ENCODE measurements at places on chromosomes 5 and 9.
A peak's percentile ranks its signal among the peaks of the same experiment; 100 is the strongest.

DNA sequence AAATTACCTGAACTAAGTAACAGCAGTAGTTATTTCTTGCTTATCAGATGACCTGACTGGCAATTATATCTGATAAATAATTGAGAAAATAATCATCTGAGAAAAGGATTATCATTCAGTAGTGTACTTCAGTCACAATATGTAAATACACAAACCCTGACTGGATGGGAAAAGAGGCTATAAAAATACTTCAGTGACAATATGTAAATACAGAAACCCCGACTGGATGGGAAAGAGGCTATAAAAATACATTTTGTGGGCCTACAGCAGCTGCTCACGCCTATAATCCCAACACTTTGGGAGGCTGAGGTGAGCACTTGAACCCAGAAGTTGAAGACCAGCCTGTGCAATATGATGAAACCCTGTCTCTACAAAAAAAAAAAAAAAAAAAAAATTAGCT lies 11.1 kb downstream of the UBAP2 start:
- DNase-seq = no peak

DNA sequence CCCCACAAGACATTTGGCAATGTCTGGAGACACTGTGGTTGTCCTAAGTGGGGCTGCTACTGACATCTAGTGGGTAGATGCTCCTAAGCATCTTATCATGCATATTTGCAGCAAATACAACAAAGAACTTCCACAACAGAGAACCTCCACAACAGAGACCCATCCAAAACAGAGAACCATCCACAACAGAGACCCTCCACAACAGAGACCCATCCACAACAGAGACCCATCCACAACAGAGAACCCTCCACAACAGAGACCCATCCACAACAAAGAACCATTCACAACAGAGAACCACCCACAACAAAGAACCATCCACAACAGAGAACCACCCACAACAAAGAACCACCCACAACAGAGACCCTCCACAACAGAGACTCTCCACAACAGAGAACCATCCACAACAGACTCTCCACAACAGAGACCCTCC lies 32.8 kb downstream of the ARPC5L start:
- peak; percentile 48 for DNase-seq

GRCh38 chr5:72501488-72501887 lies 5.7 kb downstream of the ZNF366 start:
- DNase-seq = no peak

DNA sequence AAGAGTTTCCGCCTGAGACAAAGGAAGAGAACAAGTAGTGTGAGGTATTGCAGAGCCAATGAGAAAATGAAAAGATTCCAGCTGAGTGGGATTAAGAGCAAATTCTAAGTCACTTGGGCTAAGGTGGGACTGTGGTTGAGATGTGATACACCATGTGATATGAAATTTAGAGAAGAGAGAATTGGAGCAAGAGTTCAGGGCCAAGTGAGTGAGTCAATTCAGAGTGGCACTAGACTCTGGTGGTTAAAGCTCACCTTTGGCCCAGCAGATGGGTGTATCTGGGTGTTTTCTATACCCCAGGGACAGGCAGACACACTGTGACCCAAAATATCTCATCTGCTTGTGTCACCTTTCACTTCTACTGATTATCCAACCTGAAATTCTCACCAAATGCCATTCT lies 368.1 kb downstream of the KCNN2 start:
- DNase-seq = no peak

DNA sequence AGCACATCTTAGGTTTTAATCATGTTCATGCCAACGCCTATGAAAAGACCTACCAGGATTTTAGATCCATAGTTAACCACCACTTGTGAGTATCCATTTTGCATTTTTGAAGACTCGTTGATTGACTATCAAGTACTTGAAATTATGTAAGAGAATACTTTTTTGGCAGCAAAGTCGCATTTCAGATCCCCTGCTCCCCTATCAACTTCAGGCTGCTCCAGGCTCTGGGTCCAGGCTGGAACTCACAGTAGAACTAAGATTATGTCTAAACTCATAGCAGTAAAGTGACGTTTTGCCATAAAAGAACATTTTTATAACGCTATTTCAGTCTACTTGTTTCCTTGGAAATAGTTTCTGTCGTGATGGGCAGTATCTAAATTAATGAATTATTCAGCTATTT lies 267.7 kb downstream of the FANCC start:
- DNase-seq = no peak

GRCh38 chr5:150293091-150293941 lies 3.7 kb upstream of the CAMK2A start:
- DNase-seq = peak; percentile 16

GRCh38 chr5:60576425-60576824 lies 123.5 kb downstream of the DEPDC1B start:
- no peak for DNase-seq

GRCh38 chr9:17631396-17631795 lies 52.5 kb downstream of the SH3GL2 start:
- no peak for DNase-seq

GRCh38 chr9:132610661-132611060 lies 28.3 kb downstream of the BARHL1 start:
- DNase-seq = no peak

DNA sequence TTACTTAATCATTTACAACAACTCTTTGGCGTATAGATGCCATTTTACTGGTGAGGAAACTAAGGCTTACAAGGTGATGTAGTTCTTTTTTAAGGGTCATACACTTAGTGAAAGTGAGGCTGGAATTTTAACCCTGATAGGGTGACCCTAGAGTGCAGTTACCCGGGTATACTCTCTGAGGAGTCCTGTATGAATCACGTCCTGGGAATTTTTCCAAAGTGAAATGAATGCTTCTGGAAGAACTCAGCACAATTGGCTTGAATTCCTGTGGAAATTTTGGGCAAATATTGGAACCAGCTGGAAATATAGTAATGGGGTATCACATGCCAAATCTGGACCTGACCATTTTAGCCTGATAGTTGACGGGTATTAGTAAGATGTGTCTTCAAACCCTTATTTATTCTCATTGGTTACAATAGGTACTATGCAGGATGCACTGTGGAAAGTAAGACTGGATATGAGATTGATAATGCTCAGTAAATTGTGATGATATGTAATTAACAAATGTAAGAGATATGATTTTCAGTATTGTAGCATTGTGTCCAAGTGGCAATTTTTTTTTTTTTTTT lies 14.8 kb downstream of the SUB1 start:
- DNase-seq = no peak

GRCh38 chr5:52864884-52865283 lies 77.2 kb downstream of the ITGA1 start:
- DNase-seq = no peak

GRCh38 chr5:39058178-39058921 lies 15.8 kb downstream of the RICTOR start:
- DNase-seq = no peak

DNA sequence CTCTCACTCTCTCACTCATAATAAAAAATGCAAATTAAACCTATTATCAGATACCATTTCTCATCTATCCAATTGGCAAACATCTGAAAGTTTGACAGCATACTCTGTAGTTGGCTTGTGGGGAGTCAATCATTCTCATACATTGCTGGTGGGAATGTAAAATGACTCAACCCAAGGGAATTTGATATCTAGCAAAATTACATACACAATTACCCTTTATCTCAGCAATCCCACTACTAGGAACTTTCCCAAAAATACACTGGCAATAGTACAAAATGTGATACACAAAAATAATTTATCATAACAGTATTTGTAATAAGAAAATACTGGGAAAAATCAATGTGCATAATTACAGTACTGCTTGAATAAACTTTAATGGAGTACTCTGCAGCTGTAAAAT lies 731.3 kb downstream of the DTWD2 start:
- no peak for DNase-seq

DNA sequence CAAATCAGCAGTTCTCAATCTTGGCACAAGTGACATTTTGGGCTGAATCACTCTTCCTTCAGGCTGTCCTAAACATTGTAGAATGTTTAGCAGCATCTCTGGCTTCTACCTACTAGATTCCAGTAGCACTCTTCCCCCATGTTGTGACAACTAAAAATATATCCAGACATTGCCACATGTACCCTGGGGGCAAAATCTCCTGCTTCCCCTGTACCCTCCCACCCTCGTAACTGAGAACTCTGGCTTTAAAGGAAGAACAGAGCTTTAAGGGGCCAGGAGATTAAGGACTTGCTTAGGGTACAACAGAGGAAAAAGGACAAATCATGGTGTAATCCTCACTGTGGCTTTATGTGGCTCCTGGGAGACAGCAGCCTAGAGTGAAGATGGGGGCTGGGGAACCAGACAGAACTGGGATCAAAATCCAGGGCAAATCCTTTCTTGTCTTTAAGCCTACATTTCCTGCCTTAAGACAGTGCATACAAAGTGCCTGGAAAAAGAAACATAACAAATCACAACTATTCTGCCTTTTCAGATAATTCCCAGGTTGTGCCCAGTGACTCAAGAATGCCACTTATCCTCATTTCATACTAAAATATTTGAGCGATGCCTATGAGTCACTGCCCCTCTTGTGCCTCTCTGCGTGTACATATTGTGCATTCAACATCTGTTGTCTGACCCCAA lies 109.3 kb downstream of the DAPK1 start:
- DNase-seq = no peak

DNA sequence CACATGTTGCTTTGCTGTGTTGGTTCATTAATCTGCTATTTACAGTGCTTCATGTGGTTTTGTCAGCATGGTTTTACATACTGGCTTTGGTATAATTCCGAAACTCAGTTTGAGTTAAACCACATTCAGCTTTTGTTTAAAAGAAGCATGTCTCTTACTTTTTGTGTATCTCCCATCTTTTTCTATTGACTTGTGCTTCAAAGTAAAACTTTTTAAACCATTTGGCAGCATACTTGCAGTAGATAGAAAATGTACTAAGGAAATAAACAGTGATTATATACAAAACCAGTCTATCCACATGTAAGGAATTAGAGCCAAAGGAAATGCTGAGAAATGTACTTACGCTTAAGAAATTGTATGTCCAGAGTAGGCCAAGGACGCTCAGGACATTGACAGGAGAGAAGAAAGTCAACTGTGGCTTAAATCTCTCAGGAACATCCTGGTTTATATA lies 286.9 kb downstream of the ARHGEF28 start:
- DNase-seq = no peak

- no peak for DNase-seq
Measured at GRCh38 chr9:1490341-1491232, 440.4 kb downstream of the DMRT2 start.

DNA sequence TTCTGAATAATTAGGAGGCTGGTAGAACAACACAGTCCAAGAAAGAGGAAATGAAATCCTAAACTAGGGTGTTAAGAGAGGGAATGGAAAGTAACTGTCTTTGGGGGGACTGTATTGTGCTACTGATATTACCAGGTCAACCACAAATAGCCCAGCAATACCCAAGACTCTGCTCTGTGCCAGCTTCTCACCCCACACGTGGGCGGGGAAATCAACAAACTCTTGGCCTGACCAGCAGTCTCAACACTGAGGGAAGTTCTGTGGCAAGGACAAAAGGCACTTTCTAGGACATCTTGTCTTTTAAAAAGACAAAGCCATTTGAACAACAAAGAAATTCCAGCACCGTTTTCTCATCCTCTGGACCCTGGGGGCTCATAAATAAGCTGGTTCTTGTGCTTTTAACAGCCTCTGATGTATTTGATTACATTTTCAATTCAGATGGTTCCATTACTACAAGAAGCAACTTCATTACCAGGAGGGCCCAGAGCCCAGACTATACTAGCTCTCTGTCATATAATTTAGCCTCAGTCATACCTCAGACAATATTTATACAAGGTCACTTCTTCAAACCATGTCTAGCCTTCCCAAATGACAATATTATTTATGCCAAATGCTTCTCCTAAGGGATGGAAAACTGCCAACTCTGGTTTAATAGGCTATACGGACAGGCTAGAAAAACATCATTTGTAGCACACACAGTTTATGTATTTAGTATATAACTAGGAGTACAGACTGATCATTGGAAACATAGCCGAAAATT lies 297.8 kb downstream of the CWC27 start:
- no peak for DNase-seq

GRCh38 chr9:109238655-109239054 lies 71.6 kb upstream of the FRRS1L start:
- no peak for DNase-seq

GRCh38 chr5:110209401-110209800 lies 517.1 kb downstream of the TMEM232 start:
- no peak for DNase-seq

GRCh38 chr9:80632041-80632440 lies 1057.3 kb downstream of the TLE1 start:
- no peak for DNase-seq

GRCh38 chr9:126368020-126368419 lies 41.4 kb downstream of the MVB12B start:
- no peak for DNase-seq

- DNase-seq = no peak
Measured at GRCh38 chr5:125868036-125868435, 555.2 kb upstream of the GRAMD2B start.

DNA sequence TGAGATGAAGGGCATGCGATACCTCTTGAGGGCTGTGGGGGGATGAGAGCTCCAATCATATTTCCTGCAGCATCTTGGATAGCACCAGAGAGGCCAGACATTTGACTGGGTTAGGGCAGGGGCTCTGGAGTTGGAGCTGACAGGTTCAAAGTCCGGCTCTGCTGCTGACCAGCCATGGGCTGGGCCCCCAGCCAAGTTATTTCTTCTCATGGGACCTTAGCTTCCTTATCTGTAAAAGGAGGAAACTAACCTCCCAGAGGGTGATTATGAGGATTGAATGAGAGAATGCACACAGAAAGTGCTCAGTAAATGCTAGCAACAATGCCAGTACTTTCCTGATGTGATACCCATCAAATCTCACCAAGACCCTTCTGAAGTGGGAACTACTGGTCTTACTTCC lies 65.2 kb upstream of the SLC25A51 start:
- peak; percentile 80 for DNase-seq

GRCh38 chr9:78073722-78074121 lies 42.1 kb upstream of the GNAQ start:
- no peak for DNase-seq

- DNase-seq = peak; percentile 76
Measured at GRCh38 chr5:132385326-132386105, 16.0 kb downstream of the SLC22A5 start.

DNA sequence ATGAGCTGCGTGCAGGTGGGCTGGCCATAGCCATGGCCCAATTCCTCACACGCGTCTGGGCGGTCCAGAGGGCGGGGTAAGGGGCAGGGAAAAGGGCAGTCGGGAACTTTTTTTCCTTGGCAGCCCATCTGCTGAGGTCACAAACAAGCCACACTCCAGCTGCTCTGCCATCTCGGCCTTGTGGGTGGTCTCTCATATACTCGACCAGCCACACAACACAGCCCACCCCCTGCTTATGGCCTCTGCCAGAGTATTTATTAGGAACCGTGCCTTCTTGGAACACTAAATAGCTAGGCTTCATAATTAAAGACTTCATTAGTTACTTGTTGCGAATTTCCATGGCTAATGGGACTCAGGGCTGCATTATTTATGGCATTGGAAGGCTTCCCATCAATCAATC lies 98.5 kb upstream of the LHFPL2 start:
- no peak for DNase-seq

Data from erythroblast (primary cell).